ENCODE measurements at places on chromosomes 5 and 9.

GRCh38 chr9:109277451-109277850 lies 43.4 kb downstream of the EPB41L4B start:
- DNase-seq = no peak

- DNase-seq = no peak
Measured at GRCh38 chr5:39014561-39014960, 59.6 kb downstream of the RICTOR start.

DNA sequence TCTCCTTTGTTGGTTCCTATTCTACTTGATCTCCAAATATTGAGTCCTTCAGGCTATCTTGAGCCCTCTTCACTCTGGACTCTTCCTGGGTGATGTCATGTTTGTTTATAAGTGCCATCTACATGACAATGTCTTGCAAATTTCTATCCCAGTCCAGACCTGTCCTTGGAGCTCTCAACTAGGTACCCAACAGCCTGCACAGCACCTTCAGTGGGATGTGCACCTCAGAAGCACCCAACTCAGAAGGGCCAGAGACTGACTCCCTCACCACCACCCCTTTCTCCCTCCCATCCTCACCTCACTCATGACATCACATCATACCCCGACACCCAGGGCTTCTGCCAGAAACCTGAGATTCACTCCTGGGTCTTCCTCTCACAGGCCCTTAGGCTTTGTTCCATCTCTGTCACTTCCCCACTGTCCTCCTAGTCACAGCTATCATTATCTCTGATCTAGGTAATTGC lies 14.4 kb downstream of the TXN start:
- DNase-seq = no peak

DNA sequence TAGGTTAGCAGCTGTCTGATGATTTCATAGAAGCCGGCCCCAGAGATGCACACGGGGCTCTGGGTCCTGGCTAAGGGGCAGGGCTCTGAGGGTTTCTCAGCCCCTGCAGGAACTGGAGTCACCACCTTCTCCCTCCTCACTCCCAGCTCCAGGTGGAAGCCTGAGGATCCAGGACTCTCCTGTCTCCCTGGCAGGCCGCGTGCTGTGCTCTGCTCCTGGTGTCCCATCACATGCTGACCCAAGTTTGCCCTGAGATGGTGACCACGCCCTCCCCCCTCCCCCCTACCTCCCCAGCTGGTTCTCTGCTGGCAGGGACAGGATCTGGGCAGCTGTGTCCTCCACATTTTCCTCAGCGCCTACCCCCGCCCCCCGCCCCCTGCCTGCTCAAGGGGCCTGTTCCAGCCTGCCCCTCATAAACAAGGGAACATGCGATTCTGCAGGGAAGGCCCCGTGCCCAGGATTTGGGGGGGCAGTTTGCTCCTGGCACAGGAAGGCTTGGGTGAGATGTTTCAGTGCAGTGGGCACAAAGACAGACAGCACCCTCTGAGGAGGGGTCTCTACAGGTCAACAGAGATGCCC lies 87.4 kb downstream of the PSD2 start:
- DNase-seq = no peak

GRCh38 chr5:88722546-88723073 lies 160.4 kb downstream of the MEF2C start:
- no peak for DNase-seq

DNA sequence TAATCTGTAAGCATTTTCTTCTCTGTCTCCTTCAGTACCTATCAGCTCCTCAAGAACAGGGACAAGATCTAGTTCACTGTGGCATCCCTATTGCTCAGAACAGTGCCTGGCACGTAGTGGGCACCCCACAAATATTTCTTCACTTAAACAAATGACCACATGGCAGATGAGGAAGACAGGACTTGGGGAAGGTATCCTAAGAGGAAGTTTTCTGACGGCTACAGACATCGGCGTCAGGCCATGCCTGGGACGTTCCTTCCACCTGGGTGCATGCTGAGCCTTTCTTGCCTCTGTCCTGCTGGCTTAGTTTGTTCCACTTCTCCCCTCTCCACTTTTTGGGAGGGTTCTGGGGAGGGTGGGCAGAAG lies 60.2 kb downstream of the NEURL1B start:
- no peak for DNase-seq

- no peak for DNase-seq
Measured at GRCh38 chr5:122151640-122152039, 22.3 kb downstream of the ZNF474 start.

- no peak for DNase-seq
Measured at GRCh38 chr9:33414889-33415500, 12.6 kb upstream of the AQP7 start.

GRCh38 chr9:12776513-12777055 lies 1.8 kb downstream of the LURAP1L start:
- no peak for DNase-seq

DNA sequence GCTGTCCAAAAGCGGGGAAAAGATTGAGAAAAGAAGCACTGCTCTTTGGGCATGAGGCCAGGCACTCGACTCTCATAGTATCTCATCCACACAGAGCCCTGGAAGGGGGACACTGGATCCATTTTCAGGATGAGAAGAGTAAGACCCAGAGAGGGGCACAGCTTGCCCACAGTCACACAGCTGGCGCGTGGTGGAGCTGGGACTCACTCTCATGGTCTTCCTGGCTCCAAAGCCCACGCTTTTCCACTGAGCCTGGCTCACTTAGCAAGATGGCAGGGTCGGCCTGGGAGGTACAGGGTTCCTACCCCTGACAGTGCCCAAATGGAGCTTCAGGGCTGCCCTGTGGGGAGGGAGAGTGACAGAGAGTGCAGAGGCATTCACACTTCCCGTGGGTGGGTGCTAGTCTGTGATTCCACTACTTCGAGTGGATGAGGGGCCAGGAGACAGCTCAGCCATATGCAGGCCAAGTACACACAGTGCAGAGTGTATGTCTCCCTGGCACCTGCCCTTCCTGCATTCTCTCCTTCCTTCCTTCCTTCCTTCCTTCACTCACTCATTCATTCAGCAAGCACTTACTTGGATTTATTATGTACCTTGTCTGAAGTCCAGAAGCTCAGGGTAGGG lies 18.3 kb upstream of the IGFBPL1 start:
- DNase-seq = no peak

DNA sequence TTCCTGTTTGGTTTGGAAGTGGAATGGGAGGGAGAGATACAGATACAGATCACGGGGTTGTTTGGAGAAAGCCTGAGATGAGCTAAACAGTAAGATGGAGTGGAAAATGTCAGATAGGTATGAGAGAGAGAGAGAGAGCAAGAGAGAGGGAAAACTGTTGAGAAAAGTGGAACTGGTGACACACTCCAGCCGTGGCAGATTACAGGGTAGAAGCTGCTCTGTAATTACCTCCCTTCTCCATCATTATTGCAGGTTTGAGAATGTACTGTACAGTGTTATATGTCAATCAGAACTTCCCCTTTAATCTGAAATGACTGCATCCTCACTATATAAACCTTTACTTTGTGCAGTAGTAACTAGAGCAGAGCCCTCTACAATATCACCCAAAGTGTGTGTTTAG lies 74.5 kb upstream of the WWC1 start:
- DNase-seq = no peak

DNA sequence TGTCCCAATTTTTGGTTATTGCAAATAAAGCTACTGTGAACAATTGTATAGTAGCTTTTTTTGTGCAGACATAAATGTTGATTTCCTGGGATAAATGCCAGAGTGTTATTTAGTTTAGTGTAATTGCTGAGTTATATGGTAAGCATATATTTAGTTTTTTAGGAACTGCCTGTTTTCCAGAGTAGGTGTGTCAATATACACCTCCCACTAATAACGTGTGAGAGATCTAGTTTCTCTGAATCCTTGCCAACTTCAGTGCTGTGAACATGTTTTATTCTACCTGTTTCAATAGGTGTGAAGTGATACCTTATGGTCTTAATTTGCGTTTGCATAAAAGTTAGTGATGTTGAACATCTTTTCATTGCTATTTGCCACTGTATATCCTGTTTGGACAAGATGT lies 9.1 kb upstream of the OR2S2 start:
- no peak for DNase-seq

- DNase-seq = no peak
Measured at GRCh38 chr9:7169717-7170389, 412.1 kb downstream of the KDM4C start.

- no peak for DNase-seq
Measured at GRCh38 chr9:109907400-109907799, 127.4 kb downstream of the PALM2AKAP2 start.

DNA sequence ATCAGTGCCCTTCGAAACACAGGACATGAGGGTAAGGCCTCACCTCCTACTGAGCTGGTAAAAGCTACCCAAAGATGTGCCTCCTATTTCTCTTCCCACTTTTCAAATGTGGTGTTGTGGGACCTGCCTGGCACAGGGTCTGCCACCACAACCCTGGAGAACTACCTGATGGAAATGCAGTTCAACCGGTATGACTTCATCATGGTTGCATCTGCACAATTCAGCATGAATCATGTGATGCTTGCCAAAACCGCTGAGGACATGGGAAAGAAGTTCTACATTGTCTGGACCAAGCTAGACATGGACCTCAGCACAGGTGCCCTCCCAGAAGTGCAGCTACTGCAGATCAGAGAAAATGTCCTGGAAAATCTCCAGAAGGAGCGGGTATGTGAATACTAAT lies 1.9 kb downstream of the IRGM start:
- DNase-seq = no peak

- DNase-seq = no peak
Measured at GRCh38 chr9:136133191-136133958, 14.7 kb upstream of the TMEM250 start.

- DNase-seq = no peak
Measured at GRCh38 chr5:159928122-159928909, 12.0 kb downstream of the ADRA1B start.

DNA sequence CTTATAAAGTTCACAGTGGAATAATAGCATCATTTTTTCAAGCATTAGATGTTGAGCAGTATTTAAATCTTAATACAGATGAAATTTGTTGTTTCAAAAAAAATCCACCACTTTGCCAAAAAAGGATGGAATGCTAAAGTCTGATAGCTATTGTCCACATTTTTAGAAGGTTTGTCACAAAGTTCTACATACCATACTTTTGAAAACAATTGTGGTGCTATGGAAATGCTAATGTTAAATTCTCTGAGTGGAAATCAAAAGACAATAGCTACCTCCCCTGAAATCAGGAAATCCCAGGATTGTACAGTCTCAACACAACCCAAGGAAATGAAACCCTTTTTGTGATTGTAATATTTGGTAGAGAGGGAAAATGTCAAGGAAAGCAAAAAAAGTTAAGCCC lies 19.3 kb upstream of the GRAMD2B start:
- no peak for DNase-seq

DNA sequence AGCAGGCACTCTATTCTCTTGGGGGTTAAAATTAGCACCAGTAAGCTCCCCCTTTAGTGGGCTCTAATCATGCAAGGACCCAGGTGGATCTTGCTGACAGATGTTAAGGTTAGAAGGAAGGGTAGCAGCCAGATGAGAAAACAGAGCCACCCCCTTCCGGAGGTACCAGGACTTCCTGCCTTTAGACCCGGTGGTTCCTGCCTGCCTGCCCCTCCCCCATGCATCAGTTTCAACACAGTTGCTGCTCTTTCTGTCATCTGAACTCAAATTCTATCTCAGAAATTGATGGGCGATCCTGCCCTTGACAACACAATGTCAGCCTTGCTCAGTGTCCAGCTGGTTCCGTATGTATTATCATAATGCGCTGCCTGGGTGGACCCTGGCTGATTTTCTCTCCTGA lies 287.3 kb downstream of the EBF1 start:
- DNase-seq = no peak
